ENCODE measurements at places on chromosomes 3 and 15.

DNA sequence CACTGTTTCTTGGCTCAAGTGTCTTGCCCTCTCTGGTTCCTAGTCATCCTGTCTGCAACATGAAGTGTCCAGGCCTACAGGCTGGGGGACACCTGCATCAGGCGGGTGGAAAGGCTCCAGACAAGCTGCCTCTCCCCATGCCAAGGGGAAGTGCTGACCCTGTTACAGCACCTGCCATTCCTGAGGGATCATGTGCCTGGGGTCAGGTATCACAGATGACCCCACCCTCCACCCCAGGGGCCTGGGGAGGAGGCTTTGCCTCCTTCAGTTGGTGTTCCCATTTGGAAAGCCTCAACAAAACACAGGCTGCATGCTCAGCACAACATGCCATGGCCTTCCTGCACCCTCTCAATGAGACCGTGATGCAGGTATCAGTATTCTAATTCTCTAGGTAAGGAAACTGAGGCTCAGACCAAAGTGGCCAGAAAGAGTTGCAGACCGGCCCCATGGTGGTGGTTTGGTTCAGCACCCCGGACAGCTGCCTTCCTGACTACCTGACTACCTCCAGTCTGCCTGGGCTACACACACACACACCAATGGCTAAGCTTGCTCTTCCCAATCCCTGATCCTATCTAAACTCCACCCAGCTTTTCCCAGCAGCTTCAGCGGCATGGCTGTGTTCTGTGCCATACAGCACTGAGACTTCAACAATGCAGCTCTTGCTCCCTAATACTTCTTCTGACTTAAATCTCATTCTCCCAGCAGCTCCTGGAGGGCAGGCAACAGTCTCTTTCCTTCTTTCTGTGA, 69.7 kb upstream of the LINGO1 start:
- peak; percentile 63 for DNase-seq

DNA sequence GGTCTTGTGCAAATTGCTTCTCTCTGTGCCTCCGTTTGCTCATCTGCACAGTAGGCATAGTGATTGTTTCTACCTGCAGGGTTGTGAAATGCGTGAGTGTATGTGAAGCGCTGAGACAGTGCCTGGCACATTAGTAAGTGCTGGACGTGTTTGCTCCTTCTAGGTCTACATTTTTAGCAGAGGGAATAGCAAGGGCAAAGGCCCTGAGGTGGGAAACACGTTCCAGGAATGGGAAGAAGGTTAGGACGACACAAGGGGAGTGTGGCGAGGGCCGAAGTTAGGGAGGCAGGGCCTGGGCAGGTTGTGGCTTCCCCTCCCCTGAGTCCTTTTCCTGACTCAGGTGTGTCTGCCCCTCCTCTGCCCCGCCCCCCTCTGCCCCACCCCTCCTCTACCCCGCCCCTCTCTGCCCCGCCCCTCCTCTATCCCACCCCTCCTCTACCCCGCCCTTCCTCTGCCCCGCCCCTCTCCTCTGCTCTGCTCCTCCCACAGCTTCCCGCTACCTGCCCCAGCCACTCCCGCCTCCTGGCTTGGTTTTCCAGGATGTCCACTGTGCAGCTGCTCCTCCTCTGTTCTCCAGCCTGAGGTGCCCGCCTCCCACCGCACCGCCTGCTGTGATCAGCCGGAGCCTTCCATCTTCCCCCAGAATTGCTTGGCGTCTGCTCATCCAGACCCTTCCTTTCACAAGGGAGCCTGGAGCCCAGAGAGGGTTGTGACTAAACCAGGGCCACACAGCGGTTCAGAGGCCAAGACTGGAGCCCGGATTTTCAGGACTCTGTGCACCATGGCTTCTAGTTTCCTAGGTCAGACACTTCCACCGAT, 31.1 kb upstream of the SMAD6 start:
- DNase-seq: no peak

- no peak for DNase-seq
Measured at GRCh38 chr3:130543322-130543721, 26.3 kb downstream of the COL6A6 start.

DNA sequence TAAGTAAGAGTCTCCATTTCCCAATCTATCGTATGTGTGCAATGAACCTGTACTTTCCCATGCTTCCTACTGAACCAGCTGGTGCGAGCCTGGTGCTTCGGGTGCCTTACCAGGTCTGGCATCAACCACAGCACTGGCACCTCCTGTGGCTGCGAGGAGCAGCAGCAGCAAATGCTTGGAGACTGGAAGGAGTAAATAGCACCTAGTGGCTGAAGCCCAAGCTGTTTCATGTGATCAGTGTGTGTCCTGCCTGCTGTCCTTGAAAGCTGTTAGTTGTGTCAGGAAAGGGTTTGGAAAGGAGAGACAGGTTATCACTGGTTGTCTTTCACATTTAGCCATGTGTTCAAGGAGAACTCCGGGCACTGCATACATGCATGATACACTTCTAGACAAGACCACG, 31.8 kb downstream of the PCOLCE2 start:
- DNase-seq: no peak

DNA sequence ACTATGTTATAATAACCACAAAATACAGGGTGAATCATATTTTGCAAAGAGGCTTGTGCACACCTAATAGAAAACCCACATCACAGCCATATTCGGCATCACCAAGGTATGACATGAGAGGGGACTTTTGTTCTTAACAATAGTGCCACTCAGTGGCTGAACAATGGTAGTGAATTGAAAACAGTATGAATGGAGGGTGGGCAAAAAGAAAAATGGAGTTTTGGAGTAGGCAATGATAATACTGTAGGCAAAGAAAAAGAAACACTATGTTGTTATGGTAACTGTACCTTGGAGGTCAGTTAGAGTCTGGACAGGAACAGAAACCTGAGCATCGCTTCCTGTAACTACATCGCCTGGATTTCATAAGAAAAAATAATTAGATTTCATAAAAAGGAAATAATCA, 348.6 kb downstream of the PLCL2 start:
- peak; percentile 36 for DNase-seq

- DNase-seq: no peak
Measured at GRCh38 chr15:65819563-65819960, 27.5 kb upstream of the DENND4A start.

DNA sequence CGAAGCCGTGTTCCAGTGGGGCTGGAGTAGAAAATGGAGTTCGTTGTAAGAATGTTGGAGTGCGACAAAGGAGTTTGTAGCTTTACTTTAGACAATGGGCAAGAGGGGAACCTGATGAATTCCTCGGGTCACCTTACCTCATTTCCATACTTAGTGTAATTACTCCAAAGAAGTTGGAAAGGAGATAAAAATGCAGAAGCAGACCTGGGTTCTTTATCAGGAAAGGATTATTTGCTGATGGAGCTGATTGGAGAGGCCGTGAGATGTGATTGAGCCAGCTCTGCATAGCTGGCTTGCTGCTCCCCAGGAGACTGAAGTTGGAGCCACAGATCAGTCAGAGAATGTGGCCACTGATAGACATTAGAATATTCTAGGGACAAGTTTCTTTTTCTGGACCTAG, 33.4 kb upstream of the TBL1XR1 start:
- DNase-seq: no peak

DNA sequence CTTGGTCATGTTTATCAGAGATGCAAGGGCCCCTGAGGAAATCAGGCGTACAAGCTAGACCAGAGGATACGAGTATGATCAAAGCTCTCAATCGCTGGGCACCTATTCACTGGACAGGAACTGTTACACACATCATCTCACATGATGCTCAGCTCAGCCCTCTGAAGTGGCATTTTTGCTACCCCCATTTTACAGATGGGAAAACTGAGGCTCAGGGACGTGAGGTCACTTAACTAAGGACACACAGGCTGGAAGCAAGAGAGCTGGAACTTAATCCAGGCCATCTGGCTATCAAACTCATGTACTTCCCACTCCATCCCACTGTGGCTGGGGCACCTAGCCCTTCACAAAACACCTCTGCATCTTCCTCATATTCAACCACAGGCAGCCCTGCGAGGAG, 72.9 kb upstream of the SLC6A1 start:
- no peak for DNase-seq

DNA sequence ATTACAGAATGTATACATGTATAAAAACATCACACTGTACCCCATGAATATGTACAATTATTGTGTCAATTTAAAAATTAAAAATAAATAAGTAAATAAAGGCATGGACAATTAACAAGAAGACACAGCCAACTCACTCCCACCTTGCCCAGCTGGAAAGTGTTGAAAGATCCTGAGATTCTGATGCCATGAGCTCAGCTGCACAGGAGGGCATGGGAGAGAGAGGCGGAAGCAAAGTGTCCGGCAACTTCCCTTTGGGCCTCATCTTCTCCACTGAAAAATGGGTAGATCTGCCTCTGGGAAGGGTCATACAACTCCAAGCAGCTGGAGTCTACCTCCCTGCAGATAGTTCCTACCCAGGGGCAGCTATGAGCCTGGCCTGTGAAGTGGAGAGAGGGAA, 277.3 kb downstream of the UACA start:
- DNase-seq: no peak

- DNase-seq: no peak
Measured at GRCh38 chr15:61682891-61683735, 377.1 kb downstream of the VPS13C start.

- no peak for DNase-seq
Measured at GRCh38 chr3:122913539-122914100, 113.9 kb downstream of the SEMA5B start.

- peak; percentile 47 for DNase-seq
Measured at GRCh38 chr3:71069797-71070196, 513.7 kb downstream of the FOXP1 start.

- DNase-seq: peak; percentile 30
Measured at GRCh38 chr3:129161860-129162271, 1.0 kb upstream of the ISY1 start.

DNA sequence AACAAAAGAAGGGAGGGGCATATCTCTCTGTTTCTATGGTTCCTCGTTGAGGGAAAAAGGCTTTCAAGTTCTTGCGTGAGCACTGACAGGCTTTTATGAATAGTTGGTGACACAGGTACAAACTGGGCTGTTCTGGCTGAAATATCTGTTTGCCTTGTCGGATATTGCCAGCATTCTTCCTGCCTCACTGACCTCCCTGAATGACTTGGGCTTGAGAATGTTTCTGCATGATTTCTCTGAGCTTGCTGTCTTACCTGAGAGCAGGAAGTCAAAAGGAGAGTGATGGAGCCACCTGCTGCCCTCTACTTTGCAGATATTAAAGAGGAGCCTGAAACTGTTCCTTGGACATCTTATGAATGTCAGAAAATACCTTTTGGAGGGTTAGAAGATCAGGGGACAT, 4.8 kb downstream of the GCNT3 start:
- DNase-seq: no peak

DNA sequence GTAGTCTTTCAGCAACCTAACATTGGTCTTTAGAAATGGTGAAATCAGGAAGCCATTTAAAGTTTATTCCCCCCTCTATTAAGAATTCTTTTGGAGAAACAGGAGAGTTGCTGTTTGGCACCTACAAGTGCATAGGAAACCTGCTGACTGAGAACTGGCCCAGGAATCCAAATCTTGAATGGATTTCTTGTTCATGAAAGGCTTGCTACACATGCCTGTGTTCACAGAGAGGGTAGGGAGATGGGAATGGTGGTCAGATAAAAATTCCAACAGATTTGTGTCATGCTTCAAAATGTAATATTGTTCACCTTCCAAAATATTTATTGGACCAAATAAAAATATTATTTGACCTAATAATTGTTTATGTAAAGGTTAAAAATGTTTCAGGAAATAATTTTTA, 24.2 kb upstream of the ZPLD1 start:
- DNase-seq: no peak

- no peak for DNase-seq
Measured at GRCh38 chr3:168025076-168025475, 70.6 kb downstream of the GOLIM4 start.

DNA sequence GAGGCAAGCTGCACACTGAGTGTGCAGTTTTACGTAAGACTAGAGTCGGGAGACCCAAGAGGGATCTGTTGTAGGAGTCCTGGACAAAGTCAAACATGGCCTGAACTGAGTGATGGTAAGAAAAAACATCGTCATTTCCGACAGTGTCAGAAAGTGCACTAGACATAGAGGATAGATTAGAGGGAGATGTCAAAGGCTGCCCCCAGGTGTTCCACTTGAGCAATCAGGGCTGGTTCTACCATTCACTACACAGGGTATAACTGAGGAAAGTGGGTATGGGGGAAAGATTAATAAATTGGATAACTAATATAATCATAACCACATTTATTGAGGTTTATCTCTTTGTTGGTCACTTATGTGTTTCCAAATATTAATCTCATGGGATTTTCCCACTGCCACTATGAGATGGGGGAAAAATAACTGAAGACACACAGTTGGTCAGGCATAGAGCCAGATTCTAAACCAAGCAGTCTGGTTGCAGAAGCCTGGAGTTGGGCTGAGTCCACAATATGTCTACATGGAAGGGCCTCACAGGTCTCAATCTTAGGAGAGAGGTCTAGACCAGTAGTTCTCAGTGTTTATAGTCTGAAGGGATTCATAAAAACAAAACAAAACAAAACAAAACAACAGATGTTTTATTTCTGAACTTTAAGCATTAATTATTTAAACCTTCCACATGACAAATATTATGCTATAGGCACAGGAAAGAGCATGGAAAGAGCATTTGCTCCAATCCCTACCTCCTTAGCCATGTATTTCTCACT, 766.5 kb downstream of the NTRK3 start:
- DNase-seq: no peak

DNA sequence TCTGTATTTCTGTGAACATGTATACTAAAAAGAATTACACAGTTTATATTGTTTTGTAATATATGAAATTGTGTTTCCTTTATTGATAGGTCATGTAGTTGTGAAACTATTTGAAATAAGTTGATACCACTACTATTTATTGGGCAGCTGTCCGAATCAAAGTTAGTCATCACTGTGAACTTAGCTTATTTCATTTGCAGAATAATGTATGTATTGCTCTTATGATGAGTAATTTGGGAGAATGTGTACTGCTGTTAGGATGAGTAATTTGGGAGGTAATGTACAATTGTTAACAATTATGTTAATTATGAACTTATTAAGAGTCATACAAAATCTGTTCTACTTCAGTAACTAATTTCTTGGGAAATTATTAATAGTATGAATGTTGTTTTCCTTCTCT, 22.2 kb downstream of the FXR1 start:
- DNase-seq: no peak

DNA sequence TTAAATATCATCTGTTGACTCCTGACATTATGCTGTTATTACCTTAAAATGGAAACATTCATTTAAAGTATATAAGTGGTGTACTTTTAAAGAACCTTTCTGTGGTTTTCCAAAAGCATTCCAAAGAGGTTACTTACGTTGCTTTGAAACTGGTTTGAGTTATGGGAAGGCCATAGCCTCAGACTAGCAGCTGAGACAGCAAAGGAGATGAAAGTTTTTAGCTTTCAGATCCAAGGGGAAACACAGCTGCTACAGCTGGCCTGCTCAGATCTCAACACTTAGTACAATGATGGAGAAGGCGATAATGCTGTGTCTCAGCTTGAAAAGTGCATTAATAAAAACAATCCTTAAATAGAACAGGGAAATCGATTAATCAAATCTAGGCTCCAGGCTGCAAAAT, 921.1 kb downstream of the ROBO1 start:
- DNase-seq: no peak

DNA sequence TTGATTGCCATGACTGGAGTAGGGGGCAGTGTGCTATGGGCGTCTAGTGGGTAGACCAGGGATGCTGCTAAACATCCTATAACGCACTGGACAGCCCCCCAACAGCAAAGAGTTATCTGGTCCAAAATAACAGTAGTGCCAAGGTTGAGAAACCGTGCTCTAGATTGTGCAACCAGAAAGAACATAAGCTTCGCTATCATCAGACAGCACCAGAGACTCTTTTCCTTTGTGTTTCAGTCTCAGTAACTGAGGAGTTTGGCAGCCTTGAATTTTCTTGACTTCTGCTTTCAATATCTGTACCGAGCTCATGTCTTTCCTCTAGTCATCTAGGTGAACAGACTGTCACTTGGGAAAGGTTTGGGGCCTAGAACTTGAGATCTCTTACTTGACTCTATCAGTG, 8.8 kb downstream of the ARID3B start:
- DNase-seq: no peak
